ENCODE measurements at places on chromosomes 6 and 20. TPM values are rescaled to one million over a fixed set of nuclear protein-coding genes. Genes with fewer than 3 reads are reported as not detected.

The TRIM40 gene
- total RNA-seq, result 12.7 TPM

- H3K27me3 ChIP-seq, result no peaks in the 10 kb centered on the region
- no peaks in the 10 kb centered on the region for H3K36me3 ChIP-seq
Observed at GRCh38 chr6:111837007-111837406, 36.2 kb downstream of the FYN start.

DNA sequence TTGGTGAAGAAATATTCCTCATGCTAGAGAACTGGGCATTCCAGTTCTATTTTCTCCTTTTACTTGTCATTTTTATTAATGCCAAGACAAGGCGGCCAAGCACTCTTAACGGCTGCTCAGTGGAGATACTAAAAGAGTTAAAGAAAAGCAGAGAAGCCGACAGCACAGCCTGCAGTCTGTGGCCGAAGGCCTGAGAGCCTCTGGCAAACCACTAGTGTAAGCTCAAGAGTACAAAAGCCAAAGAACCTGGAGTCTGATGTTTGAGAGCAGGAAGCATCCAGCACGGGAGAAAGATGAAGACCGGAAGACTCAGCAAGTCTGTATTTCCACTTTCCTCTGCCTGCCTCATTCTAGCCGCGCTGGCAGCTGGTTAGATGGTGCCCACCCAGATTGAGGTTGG lies 167.1 kb upstream of the FUT9 start:
- H3K27me3 ChIP-seq, result no peaks in the 10 kb centered on the region
- no peaks in the 10 kb centered on the region for H3K36me3 ChIP-seq
- H3K4me1 ChIP-seq, result no peaks in the 10 kb centered on the region
- no peak for DNase-seq
- no peak overlapping the region for H3K4me3 ChIP-seq

GRCh38 chr6:163586888-163587287 lies 172.4 kb downstream of the QKI start:
- DNase-seq, result no peak
- H3K27me3 ChIP-seq, result no peaks in the 10 kb centered on the region
- no peaks in the 10 kb centered on the region for H3K36me3 ChIP-seq
- H3K4me3 ChIP-seq, result no peak overlapping the region
- H3K27ac ChIP-seq, result no peak overlapping the region

The ENPP3 gene
- total RNA-seq, result 4.1 TPM

The CRISP3 gene
- total RNA-seq, result not detected

GRCh38 chr20:23417861-23418260 lies 3.4 kb downstream of the NAPB start:
- H3K36me3 ChIP-seq, result no peaks in the 10 kb centered on the region
- no peaks in the 10 kb centered on the region for H3K4me1 ChIP-seq
- no peaks in the 10 kb centered on the region for H3K27me3 ChIP-seq
- H3K4me3 ChIP-seq, result no peak overlapping the region

GRCh38 chr6:112620812-112621569 lies 273.9 kb downstream of the RFPL4B start:
- DNase-seq, result no peak
- no peak overlapping the region for H3K4me3 ChIP-seq
- H3K27ac ChIP-seq, result no peak overlapping the region
- H3K36me3 ChIP-seq, result no peaks in the 10 kb centered on the region
- H3K4me1 ChIP-seq, result no peaks in the 10 kb centered on the region
- H3K27me3 ChIP-seq, result no peaks in the 10 kb centered on the region

The CLDN20 gene
- total RNA-seq, result not detected
